ENCODE measurements at places on chromosomes 2 and 18.

- H3K4me3 ChIP-seq, result no peak overlapping the region
These were observed 318.9 kb upstream of the HS6ST1 start for GRCh38 chr2:128637481-128638155.

DNA sequence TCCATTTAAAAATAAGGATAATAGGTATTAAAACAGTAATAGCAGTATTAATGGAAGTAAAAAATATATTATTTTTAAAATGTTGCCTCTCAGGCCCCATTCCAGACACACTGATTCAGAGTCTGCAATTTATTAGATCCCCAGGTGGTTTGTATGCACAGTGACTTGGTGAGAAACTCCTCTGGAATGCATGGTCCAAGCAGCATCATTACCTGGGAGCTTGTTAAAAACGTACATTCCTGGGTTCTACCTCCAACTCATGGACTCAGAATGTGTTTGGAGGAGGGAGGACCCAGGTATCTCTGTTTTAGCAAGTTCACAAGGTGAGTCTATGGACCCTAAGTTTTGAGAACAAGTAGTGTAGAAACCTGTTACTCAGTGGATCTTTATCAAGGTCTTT is 95.6 kb downstream of the ITGA4 start:
- no peak for DNase-seq
- H3K36me3 ChIP-seq, result no peaks in the 10 kb centered on the region
- no peaks in the 10 kb centered on the region for H3K4me1 ChIP-seq
- no peak overlapping the region for H3K27ac ChIP-seq
- no peaks in the 10 kb centered on the region for H3K27me3 ChIP-seq

- H3K4me3 ChIP-seq, result no peak overlapping the region
- H3K36me3 ChIP-seq, result no peaks in the 10 kb centered on the region
- peak overlapping the region; percentile 61 for H3K27ac ChIP-seq
- no peak for DNase-seq
These were observed 49.8 kb downstream of the LDLRAD4 start for GRCh38 chr18:13268158-13269012.

GRCh38 chr2:1055014-1055595 is 104.5 kb downstream of the SNTG2 start:
- no peak overlapping the region for H3K27ac ChIP-seq
- no peaks in the 10 kb centered on the region for H3K36me3 ChIP-seq
- H3K27me3 ChIP-seq, result no peaks in the 10 kb centered on the region

DNA sequence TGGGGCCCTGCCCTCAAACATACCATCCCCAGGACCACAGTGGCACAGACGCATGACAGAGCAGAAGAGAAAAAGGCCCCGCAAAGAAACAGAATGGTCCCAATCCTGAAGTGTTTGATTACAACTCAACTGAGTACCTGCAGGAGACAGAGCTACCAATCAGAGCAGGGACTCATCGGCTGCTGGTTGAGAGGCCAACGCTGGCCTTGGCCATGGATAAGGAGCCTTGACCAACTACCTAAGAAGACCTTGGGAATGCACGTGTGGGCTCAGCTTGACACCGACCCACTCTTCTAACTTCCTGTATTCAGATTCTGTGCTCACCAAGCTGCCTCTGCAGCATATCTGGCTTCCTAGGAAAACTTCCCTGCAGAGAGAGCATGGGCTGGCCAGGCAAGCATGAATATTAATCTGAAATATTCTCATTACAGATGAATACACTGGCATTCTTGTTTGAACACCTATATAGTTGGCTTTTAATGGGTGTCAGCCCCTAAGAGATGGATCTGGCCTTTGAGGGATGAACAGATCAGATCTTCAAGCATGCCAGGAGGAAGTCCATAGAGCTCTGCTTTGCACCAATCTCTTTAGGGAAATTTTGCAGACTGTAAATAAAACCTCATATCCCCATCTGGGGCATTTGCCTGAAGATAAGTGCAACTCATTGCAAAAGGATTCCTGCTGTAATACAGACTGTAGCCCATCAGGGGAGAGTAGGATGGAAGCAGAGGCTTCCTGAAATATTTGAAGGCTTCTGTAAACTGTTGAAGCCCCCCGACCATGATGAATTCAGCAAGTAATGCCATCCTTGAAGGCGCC is 135.4 kb downstream of the BCL2 start:
- no peaks in the 10 kb centered on the region for H3K36me3 ChIP-seq
- no peaks in the 10 kb centered on the region for H3K27me3 ChIP-seq
- H3K27ac ChIP-seq, result peak overlapping the region; percentile 80
- peaks cover 53% of the 10 kb centered on the region for H3K4me1 ChIP-seq
- no peak overlapping the region for H3K4me3 ChIP-seq

DNA sequence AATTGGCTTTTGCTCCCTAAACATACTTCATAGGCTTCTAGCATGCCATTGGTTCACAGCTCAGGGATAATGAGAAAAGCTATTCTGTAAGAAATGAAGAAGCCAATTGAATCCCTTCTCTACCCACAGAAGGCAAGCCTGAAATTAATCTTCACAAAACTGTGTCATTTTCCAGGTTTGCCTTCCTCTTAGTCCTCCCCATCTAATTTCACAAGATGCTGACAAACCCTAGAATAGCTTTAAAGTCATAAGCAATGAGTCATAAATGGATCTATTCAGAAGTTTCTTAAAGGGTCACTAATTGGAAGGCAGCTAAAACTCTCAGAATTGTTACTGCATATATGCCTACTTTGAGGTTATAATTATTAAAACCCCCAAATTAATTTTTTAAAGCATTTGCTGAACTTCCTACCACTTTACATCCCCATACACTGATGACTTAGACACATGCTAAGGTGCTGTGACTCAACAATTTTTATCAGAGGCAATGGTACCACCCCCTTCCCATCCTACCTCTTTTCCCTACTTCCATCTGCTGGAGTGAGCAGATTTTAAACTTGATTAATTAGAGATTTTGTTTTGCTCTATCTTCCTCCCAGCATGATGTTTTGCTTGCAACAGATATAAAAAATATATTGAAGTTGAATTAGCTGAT is 51.3 kb upstream of the NABP1 start:
- H3K4me1 ChIP-seq, result no peaks in the 10 kb centered on the region
- no peak overlapping the region for H3K4me3 ChIP-seq
- no peaks in the 10 kb centered on the region for H3K27me3 ChIP-seq
- H3K36me3 ChIP-seq, result no peaks in the 10 kb centered on the region

- H3K4me1 ChIP-seq, result no peaks in the 10 kb centered on the region
- H3K27me3 ChIP-seq, result no peaks in the 10 kb centered on the region
- H3K27ac ChIP-seq, result no peak overlapping the region
These were observed 99.4 kb downstream of the TFCP2L1 start for GRCh38 chr2:121185571-121186074.
